OCI-LY7 (cell line): ENCODE measurements at places on chromosomes 2 and 18.
A peak's percentile ranks its signal among the peaks of the same experiment; 100 is the strongest.

DNA sequence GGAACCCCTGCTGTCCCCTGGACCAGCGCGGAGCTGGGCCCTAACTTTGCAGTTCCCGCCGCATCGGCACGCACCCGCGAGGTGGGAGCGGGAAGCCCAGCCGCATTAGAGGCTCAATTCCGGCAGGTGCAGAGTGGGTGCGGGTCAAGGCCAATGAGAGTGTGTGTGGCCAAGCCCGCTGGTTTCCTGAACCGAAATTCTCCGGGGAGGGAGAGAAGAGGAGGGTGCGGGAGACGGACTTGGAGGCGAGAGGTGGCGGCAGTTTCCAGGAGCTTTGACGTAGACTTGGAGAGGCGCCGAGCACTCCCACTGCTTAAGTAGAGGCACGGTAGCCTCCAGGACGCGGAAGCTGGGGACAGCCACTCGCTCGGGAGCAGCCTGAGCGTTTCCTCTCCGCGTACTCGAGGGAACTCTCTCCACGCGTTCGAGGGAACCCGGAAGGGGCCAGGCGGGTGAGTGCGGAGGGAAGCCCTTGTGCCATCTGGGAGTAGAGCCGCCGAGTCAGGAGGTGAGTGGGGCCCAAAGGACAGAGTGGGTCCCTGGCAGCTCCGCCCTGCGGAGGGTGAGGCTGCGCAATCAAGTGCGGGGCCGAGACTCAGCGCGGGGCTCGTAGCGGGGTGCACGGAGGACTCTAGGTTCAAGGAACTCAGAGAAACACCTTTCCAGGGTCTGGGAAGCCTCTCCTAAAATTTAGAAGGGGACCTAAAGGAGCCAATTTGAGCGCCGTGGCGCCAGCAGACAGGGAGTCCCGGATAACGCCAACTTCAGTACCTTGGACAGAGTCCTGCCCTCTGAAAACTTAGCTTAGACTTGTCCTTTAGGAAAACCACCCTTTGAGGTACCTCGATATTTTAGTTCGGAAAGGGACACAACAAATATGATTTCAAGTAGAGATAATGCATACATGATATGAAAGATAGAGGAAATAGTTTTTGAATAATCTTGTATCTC is at the start of gene FAM237A:
FAM237A (plus strand) TSS at position 413 of the 951 bp plus-strand sequence. CDS start 1,750 bp downstream, outside the sequence.
- peak; percentile 1 for DNase-seq

GRCh38 chr2:69521747-69522146 is 84.5 kb upstream of the NFU1 start:
- DNase-seq, result no peak

GRCh38 chr2:85672456-85672855 is 4.5 kb upstream of the SFTPB start:
- no peak for DNase-seq

GRCh38 chr18:48033790-48034650 is 103.6 kb upstream of the SMAD2 start:
- DNase-seq, result no peak

DNA sequence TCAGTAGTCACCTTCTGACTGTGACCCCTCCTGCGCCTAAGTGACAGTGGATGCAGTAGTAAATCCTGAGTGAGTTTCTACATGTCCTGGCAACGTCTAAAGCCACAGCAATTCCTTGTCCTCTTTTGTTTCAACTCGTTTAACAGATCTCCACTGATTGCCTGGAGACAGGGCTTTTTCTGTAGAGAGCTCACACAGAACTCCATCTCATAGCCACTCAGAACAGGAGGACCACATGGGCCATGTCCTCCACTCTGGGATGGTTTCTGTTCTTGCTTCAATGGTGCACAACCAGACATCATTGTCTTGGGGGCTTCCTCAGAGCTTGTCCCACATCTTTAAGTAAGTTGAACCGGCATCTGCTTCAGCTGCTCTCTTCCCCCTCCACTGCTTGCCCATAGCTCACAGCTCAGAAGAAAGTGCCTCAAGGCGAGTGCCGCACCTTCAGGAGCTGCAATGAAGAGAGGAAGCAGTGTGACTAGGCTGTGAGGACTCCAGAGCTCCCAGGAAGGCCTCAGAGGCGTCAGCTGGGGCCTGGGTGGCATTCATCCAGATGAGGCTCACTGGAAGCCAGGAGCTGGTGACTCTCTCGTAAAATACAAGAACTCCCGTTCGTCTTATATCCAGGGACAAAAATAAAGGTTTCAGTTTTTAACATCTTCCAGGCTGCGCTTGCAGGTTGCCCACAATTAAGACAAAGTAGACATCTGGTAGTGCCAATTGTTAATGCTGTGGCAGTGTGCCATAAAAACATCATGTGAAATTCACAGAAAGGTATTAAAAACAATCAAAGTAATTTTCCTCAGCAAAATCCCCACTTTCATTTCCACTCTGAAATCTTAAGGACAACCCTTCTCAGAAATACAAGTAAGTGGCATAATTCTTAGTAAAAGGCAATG is 37.3 kb downstream of the ST3GAL5 start:
- DNase-seq, result no peak
